ENCODE measurements at places on chromosomes 13 and 19.

DNA sequence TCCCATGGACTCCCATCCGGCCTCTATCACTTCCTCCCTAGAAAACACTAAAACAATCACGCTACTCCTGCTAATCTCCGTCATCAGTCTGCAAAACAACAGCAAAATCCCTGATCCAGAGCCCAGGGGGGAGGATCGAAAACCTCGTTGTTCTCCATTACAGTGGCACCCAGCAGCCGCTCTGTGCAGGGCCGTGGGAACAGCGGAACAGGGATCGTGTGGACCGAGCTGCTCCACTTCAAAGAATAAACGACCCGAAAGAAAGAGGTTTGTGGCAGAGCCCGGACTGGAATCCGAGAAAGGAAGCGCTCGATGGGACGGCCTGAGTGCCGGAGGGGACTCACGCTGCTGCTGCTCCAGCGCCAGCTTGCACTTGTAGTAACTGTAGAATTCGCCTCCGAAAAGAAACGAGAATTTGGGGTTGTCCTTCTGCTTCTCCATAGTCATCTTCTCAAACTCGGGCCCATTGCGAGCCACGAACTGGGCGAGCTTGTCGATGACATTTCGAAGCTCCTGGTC lies 652 bp downstream of the CHERP start:
- no peak for DNase-seq

DNA sequence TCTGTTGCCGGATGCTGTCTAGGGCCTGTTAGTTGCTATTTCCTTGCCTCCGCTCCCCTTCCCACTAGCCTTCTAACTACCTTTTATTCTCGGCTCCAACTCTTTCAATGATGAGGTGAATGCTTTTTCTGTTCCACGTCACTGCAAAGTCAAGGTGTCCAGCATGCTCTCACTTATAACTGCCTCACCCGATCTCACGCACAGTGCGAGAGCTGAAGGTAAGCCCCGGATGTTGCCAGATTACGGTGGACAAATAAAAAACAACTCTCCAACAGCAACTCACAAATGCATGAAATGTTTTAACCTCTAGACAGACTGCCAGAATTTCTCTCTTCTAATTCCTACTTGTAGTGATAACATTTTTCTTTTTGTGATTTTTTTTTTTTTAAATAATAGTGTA lies 169.9 kb downstream of the STK24 start:
- no peak for DNase-seq

- no peak for DNase-seq
Observed at GRCh38 chr13:100195568-100195967, 106.7 kb downstream of the PCCA start.

GRCh38 chr19:55550321-55550650 lies 4.9 kb upstream of the SBK3 start:
- no peak for DNase-seq

GRCh38 chr19:807627-808422 lies 10.6 kb downstream of the PTBP1 start:
- DNase-seq = no peak

DNA sequence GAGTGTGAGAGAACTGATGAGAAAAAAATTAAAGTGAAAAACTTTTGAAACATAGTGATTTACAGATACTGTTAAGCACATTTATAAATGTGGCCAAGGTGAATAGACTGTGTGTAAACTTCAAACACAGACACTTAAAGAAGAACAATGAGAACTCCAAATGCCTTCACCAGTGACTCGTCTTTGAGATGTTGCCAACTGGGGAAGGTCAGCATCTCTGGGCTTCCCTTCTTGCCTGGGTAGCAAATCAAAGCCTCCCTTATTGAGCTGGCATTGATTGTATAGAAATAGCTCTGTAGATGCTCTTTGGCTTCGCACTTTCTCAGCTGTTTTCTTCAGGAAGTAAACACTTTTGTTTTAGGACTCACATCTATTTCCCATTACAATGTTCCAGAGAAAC lies 177.3 kb upstream of the SGCG start:
- no peak for DNase-seq

- DNase-seq = no peak
Observed at GRCh38 chr19:2494084-2494446, 18.1 kb downstream of the GADD45B start.

GRCh38 chr13:91101381-91101780 lies 246.1 kb upstream of the MIR17HG start:
- DNase-seq = no peak

GRCh38 chr13:42083138-42083770 lies 34.8 kb downstream of the DGKH start:
- no peak for DNase-seq

GRCh38 chr19:6071875-6072274 lies 38.4 kb downstream of the RFX2 start:
- DNase-seq = no peak

DNA sequence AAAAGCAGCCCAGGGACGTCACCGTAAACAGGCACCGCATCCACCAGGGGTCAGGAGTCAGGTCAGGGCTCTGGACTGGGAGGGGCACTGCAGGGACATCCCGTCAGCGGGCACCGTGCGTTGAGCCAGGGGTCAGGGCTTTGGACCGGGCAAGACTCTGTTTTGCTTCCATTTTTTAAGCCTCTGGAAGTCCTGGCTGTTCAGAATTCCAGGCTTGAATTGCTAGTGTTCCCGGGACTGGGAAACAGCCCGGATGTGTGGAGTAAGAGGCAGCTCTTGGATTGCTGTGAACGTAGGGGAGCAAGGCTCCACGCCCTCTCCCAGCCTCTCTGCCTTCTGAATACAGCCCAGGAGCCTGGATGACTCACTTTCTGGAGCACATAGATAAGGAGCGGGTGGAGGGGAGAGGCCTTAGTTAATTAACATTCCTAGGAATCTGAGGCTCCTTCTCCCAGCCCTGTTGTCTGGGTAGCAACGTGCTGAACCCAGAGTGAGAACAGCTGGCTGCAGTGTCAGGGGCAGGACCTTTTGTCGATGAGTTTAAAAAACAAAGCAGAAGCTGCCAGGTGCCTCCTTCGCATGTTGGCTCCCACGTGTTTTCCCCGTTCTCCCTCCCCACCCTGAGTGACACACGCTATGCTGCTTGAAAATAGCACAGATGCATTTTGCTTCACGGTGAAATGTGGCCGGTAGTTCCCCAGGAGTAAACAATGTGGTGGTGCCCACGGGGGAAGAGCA lies 21.9 kb downstream of the ATP11A start:
- peak; percentile 94 for DNase-seq

DNA sequence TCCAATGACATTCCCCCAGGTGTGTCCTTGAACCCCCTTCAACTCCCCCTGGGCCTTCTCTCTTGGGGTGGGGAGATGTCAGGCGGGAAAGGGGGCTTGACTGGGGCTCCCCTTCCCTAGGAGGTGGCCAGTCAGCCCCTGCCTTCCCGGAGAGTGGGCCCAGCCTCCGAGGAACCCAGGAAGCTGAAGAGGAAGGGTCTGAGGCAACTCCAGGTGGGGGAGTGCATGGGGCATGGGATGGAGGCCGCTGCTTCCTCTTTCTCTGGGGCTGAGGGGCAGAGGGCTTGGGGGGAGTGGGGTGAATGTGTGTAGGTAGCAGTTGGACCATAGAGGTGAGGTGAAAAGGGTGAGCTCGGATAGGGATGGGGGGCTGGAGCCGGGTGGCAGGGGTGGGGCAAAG lies 2.7 kb upstream of the INAFM1 start:
- DNase-seq = no peak

- DNase-seq = no peak
Observed at GRCh38 chr19:51296336-51297093, 14.9 kb upstream of the IGLON5 start.

- DNase-seq = no peak
Observed at GRCh38 chr13:103531278-103531677, 465.1 kb upstream of the SLC10A2 start.

GRCh38 chr13:66703597-66703996 lies 526.5 kb downstream of the PCDH9 start:
- DNase-seq = no peak

DNA sequence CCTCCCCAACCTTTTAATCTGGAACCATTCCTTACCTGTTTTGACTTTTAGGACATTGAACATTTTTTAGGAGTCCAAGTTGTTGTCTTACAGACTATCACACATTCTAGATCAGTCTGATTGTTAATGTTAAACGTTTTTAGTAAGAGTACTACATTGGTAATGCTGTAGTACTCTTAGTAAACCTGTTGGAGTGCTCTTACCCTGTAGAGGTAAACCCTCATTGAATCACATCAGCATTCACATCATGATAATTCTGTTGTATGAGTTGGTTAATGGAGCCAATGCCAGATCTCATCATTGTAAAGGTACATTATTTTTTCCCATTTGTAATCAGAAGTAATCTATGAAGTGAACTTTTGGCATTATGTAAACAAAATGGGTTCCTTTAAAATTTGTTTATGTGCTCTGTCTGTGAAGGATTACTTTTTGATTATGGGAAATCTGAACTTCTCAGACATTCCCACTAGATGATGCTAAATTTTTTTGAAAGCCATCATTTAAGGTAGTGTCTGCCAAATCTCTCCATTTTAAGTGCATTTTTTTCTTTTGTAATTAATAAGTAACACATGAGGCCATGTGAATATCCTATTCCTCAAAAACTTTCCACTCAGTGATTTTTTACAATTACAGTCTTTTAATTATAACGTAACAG lies 55.2 kb downstream of the VWA8 start:
- no peak for DNase-seq

- DNase-seq = no peak
Observed at GRCh38 chr13:106401081-106401480, 134.4 kb downstream of the EFNB2 start.

DNA sequence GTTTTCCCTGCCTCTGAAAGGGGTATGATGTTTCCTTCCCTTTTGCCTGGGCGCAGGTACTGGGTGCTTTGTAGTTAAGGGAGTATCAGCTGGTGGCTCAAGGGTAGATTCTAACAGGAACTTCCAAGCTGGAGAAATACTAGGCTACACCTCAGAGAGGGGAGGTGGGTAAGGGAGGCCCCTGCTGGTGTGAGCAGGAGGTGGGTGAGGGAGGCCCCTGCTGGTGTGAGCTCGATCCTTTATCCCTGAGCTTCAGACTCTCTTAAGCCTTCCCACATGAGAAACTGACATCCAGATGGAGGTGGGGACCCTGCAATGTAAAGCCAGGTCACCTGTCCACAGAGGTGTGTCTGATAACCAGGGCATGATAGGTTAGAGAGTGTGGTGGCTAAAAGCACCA lies 32.1 kb downstream of the CYP2B6 start:
- DNase-seq = no peak

- DNase-seq = no peak
Observed at GRCh38 chr13:106919133-106919532, 351.2 kb upstream of the ARGLU1 start.

DNA sequence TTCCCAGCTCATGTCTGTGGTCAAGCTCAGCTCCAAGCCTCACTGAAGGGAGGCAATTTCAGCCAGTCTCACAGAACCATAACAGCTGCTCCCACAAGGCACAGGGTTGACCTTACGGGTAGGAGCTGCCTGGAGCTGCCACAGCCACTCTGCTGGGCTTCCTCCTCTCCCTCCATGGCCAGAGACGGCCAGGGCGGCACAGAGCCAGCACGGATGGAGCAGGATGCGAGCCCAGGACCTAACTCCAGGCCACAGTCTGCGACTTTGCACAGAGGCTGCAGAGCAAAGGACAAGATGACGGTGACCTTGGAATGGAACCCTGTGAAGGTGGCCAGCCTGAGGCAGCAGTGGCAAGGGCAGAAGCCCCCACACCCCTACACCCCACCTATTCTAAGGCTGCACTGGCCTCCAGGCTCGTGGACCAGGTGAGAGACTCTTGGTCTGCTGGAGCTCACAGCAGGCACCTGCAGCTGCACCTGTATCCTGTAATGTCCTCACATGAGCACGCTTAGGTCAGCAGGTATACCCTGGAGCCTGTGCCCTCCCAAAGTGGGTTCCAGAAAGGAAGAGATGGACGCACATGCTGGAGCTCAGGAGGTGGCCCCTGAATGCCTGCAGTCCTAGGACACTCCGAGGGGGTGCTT lies 29.6 kb downstream of the ADPRHL1 start:
- no peak for DNase-seq

- DNase-seq = peak; percentile 50
Observed at GRCh38 chr13:100209857-100210825, 121.2 kb downstream of the PCCA start.

DNA sequence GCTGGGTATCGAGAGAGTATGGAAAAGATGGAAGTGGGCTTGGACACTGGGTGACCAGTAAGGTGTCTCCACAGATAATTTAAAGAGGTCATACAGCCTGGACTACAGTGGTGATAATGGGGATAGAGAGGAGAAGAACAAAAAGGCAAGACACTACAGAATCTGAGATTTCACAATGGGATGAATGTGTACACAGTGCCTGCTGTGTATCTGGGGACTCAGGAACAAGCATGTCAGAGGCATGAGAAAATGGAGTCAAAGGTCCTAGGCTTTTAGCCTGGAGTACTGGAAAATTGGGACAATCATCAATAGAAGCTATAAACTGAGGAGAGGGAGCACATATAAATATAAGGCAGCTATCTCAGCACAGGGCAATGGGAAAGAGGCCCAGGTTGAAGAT lies 69.4 kb downstream of the TSC22D1 start:
- no peak for DNase-seq

- no peak for DNase-seq
Observed at GRCh38 chr13:78841358-78841963, 182.5 kb upstream of the OBI1 start.

GRCh38 chr19:3375221-3376090 lies 9.1 kb downstream of the NFIC start:
- no peak for DNase-seq

DNA sequence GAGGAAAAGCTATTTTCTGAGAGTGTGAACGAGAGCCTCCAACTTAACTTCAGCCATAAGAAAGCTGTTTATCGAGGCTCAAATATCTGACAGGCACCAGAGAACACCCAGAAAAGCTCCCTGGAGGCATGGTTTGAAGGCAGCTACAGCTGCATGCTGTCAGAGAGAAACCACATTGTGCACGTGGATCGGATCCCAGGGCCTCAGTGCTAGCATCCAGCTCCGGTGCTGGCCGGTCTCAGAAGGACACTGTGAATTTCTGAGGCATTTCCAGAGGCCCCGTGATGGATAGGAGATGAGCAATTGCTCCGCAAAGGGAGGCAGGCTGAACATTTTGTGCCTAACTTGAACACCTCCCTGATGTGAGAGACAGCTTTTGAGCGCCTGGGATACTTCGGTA lies 315.7 kb downstream of the FGF9 start:
- no peak for DNase-seq

- DNase-seq = no peak
Observed at GRCh38 chr19:4449022-4449638, 8.5 kb downstream of the UBXN6 start.

GRCh38 chr19:54481326-54481930 lies 8.3 kb upstream of the CDC42EP5 start:
- no peak for DNase-seq

- DNase-seq = peak; percentile 74
Observed at GRCh38 chr13:31477961-31478360, 261.4 kb upstream of the RXFP2 start.

GRCh38 chr19:51903192-51903591 lies 1.6 kb downstream of the ZNF649 start:
- no peak for DNase-seq

- DNase-seq = no peak
Observed at GRCh38 chr19:16527971-16528521, 14.2 kb downstream of the CHERP start.

Data from BJ (cell line).